ENCODE measurements at places on chromosomes 12 and 14. TPM values are rescaled to one million over a fixed set of nuclear protein-coding genes. Genes with fewer than 3 reads are reported as not detected.

KRT73 gene
- total RNA-seq = not detected

TSPAN8 gene
- total RNA-seq = not detected

DNA sequence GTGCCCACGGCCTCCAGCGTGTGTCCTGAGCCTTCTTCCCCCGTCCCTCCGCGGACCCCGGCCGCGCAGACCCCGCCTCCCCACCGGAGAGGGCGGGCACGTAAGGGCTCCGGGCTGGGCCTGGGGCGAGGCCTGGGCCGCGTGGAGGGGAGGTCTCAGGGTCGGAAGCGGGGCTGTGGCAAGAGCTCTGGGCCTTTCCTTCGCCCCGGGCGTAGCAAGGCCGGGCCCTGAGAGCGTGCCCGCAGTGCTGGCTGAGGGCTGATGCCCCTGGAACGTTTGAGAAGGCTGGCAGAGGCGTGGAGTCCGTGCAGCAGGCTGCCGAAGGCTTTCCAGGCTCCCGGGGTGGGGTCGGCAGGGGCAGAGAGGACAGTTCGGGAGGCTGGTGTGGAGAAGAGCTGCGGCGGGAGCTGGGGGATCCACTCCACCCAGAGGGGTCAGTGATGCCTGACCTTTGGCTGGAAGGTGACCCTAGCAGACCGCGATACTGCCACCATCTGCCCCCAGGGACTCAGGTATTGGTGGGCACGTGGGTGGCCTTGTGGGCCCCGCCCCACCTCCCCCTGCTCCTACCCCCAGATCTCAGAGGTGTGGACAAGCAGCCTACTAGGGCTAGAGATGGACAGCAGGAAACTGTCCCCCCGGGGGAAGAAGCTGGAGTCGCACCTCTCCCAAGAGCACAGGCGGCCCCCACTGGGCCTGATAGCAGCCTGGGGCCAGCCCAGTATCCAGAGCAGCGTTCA lies 558 bp downstream of the TEX22 start:
- peak overlapping the region; percentile 84 for H3K27ac ChIP-seq
- DNase-seq = no peak
- H3K4me1 ChIP-seq = peaks cover 9% of the 10 kb centered on the region
- peak overlapping the region; percentile 80 for H3K4me3 ChIP-seq
- no peaks in the 10 kb centered on the region for H3K27me3 ChIP-seq

DNA sequence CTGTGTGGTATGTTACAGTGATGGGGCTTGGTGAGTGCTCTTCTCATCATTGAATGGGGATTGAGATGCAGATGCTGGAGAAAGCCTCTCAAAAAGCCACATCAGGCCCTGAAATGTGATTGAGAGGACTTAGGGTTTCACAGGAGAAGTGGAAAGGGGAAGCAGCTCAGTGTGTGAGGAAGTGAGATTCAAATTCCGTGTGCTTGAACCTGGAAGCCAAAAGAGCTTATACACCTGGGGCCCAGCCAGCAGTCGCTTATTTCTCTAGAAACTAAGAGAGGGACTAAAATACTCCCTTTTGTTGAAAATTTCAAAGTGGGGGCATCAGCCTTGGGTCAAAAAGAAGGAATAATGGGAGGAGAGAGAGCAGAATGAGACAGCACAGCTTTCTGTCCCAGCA lies 39.1 kb upstream of the GZMB start:
- no peak overlapping the region for H3K4me3 ChIP-seq
- H3K27me3 ChIP-seq = peaks cover 26% of the 10 kb centered on the region
- H3K4me1 ChIP-seq = no peaks in the 10 kb centered on the region
- no peaks in the 10 kb centered on the region for H3K36me3 ChIP-seq
- H3K27ac ChIP-seq = no peak overlapping the region

DNA sequence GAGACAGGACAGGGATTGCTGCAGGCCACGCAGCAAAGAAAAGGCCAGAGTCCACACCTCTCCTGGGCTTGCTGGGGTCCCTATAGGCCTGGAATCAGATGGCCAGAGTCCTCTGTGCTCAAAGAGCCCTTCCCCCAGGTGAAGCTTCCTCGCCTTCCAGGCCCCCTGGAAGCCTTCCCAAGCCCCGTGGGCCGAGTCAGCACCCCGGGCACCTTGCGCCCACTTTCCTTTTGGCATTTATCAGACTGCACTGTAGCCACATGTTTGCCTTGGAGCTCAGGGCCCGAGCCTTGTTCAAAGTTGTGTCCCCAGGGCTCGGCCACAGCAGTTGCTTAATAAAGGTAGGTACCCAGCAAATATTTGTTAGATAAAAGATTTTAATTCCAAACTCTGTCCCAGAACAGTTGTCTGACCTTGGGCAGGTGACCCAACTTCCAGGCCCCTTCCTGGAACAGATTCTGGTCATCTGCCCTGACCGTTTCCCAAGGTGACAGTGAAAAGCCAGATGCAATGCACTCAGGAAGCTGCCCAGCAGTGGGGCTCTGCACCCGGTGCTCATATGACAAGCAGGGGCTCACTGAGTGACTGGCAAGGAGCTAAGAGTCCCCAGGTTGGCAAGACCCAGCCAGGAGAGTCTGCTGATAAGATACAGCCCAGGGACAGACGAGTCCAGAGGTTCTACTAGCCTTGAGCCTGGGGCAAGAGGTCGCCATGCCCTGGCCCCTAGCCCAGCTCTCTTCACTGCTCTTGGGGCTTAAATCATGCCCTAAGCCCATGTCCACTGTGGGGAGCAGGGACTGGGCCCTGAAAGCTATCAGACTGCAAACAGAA lies 81.2 kb downstream of the PITPNM2 start:
- no peak overlapping the region for H3K4me3 ChIP-seq
- no peaks in the 10 kb centered on the region for H3K27me3 ChIP-seq
- no peak for DNase-seq
- no peaks in the 10 kb centered on the region for H3K4me1 ChIP-seq
- no peaks in the 10 kb centered on the region for H3K36me3 ChIP-seq

- no peaks in the 10 kb centered on the region for H3K27me3 ChIP-seq
- no peak overlapping the region for H3K4me3 ChIP-seq
- peaks cover 42% of the 10 kb centered on the region for H3K36me3 ChIP-seq
- DNase-seq = no peak
Measured at GRCh38 chr14:92590941-92591340, 77.4 kb downstream of the RIN3 start.

DNA sequence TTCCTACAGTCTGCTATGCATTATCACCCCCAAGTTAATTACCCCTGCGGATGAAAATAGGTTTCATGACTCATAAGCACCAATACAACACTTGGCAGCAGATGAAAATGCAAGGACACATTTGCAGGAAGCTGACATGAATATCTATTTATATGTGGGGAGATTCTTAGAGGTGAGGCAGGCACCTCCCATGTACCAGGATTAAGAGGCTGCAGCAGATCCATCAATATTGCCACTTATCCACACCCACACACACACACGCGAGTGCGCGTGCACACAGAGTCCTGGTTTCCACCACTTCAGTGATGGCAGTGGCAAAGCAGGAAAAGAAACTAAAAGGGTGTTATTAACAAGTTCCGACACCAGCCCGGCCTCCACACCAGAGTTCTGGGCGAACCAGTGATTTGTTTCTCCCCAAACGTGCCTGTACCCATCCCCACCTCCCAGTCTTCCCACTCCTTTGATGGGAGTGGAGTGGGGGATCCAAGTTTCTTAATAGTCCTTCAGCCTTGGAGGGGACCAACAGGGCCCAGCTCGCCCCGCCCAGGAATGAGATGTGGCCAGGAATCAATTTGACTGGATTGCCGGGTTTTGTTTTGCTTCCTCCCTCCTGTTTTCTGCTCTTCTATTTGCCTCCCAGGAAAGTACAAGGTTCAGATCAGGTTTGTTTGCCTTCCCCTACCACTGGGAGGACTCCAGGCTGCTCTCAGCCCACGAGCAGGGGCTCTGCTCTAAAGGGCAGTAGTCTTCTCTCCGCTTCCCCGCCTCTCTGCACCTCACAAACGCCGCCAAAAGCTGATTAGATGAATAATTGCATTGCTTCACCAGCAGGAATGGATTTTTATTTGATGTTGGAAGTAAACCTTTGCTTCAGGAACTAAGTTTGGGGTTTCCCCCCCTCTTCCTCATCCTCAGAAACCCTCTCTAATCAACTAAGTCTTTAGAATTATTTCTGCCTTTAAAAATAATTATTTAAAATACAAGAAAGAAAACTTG lies 5.2 kb downstream of the IRF2BPL start:
- H3K27ac ChIP-seq = peak overlapping the region; percentile 88
- peak overlapping the region; percentile 80 for H3K4me3 ChIP-seq
- peaks cover 31% of the 10 kb centered on the region for H3K36me3 ChIP-seq
- DNase-seq = no peak

- H3K27ac ChIP-seq = no peak overlapping the region
- DNase-seq = no peak
- H3K36me3 ChIP-seq = no peaks in the 10 kb centered on the region
- no peak overlapping the region for H3K4me3 ChIP-seq
- no peaks in the 10 kb centered on the region for H3K4me1 ChIP-seq
- no peaks in the 10 kb centered on the region for H3K27me3 ChIP-seq
Measured at GRCh38 chr14:106487600-106487999, 961.2 kb downstream of the TMEM121 start.

DNA sequence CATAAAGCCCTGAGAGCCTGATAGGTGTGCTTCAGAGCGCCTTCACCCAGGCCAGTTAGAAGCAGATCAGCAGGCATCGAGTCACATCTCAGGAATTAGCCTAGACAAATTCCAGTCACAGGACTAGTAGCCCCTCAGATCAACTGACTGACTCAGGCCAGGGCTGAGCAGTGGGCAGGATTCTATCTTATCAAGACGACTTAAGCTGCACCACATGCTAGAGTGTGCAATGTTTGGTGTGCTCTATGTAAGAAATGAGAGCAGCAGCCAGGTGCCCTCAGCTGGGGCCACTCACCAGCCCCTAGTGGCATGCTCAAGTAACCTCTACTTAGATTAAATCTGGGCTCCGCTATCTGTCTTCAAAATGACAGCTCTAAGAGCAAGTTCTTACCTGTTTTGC lies 19.7 kb upstream of the NGB start:
- H3K4me3 ChIP-seq = no peak overlapping the region
- no peak for DNase-seq
- H3K36me3 ChIP-seq = peaks cover 9% of the 10 kb centered on the region
- no peaks in the 10 kb centered on the region for H3K4me1 ChIP-seq

DNA sequence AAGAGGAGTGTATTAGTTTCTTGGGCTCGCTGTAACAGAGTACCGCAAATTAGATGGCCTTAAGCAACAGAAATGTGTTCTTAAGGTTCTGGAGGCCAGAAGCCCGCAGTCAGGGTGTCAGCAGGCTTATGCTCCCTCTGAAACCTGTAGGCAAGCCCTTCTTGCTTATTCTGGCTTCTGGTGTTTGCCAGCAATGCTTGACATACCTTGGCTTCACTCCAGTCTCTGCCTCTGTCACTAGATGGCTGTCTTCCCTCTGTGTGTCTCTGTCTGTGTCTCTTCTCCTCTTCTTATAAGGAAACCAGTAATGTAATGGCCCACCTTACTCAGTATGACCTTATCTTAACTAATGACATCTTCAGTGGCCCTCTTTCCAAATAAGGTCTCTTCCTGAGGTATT lies 85.1 kb downstream of the DERA start:
- peaks cover 6% of the 10 kb centered on the region for H3K36me3 ChIP-seq
- no peak for DNase-seq
- no peak overlapping the region for H3K4me3 ChIP-seq
- H3K27ac ChIP-seq = no peak overlapping the region
- peaks cover 11% of the 10 kb centered on the region for H3K4me1 ChIP-seq

GRCh38 chr12:6952863-6953441 lies 1.8 kb downstream of the PTPN6 start:
- H3K4me3 ChIP-seq = no peak overlapping the region
- no peaks in the 10 kb centered on the region for H3K36me3 ChIP-seq
- H3K27me3 ChIP-seq = no peaks in the 10 kb centered on the region
- H3K27ac ChIP-seq = peak overlapping the region; percentile 90
- no peak for DNase-seq

DNA sequence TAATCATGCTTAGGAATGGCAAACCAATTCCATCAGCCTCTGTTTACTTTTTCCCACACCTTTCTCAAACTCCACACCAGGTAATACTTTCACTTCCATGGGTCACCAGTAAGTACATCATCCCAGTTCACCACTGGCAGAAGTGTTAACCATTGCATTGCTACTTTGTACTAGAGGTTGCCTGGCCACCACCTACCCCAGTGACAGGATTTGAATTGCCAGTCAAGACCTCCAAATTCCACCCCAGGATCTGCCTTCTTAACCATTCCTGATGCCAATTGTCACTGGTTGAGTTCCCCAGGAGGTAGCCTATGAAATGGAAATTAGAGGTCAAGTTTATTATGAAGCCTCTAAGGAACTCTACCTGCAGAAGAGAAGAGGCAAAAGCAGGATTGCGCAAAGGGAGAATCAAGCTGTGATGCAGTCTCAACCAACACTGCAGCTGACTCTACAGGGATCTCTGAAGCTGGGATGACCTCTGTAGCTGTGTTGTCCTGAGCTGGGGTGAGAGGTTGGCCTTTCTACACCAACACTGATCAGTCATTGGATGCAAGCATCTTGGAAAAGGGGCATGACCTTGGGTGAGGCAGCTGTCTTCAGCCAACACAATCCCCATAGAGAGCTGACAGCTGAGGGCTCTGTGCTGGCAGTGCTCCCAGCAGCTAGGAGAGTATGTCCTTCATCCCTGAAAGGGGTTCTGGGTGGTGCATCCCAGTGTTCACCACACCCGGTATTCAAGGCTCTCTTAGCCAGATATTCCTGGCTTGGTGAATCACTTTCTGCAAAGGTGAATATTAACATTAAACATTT lies 37.0 kb upstream of the HMGA2 start:
- no peak overlapping the region for H3K27ac ChIP-seq
- H3K36me3 ChIP-seq = no peaks in the 10 kb centered on the region
- H3K4me3 ChIP-seq = no peak overlapping the region
- peaks cover 4% of the 10 kb centered on the region for H3K4me1 ChIP-seq
- no peaks in the 10 kb centered on the region for H3K27me3 ChIP-seq
- no peak for DNase-seq

- H3K27ac ChIP-seq = no peak overlapping the region
- H3K4me3 ChIP-seq = no peak overlapping the region
- no peak for DNase-seq
Measured at GRCh38 chr14:102750376-102750775, 26.9 kb upstream of the TRAF3 start.

- H3K36me3 ChIP-seq = no peaks in the 10 kb centered on the region
- H3K27ac ChIP-seq = no peak overlapping the region
- no peak overlapping the region for H3K4me3 ChIP-seq
Measured at GRCh38 chr14:25869854-25870253, 728.0 kb downstream of the NOVA1 start.

DNA sequence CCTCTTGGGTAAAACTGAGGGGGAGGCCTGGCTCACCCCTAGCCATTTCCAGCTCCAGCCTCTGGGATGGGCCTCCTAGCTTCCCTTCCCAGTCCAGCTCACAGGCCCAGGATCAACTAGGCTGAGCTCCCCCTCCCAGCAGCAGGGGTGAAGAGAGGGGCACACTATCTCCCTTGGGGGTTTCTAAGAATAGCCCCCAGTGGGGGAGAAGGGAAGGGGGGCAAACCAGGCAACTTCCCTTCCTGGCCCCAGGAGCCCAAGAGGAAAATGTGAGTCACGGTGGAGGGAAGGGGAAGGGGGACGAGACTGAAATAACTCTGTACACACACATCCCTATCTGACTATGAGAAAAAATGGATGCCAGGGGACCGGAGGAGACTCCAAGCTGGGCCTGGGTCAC lies 9.0 kb downstream of the ADCY6 start:
- H3K4me3 ChIP-seq = peak overlapping the region; percentile 57
- peaks cover 15% of the 10 kb centered on the region for H3K36me3 ChIP-seq
- DNase-seq = peak; percentile 89
